Skin of body (tissue), 3 donors: ENCODE measurements at places on chromosomes 11 and 22. TPM values are rescaled to one million over a fixed set of nuclear protein-coding genes. Genes with fewer than 3 reads are reported as not detected.

Gene RASD2
- total RNA-seq, result 0.30 TPM

Gene VPREB1
- not detected for total RNA-seq

Gene BIRC2
- 66.5 TPM for total RNA-seq

Gene PLEKHB1
- 0.20 TPM for total RNA-seq

Gene OOSP2
- total RNA-seq, result not detected

Gene MUC5AC
- 0.39 TPM for total RNA-seq

Gene APOA1
- 1.6 TPM for total RNA-seq
